ENCODE measurements at places on chromosomes 4 and X. TPM values are rescaled to one million over a fixed set of nuclear protein-coding genes. Genes with fewer than 3 reads are reported as not detected.

Gene GABRG1
- total RNA-seq = not detected

Gene NPFFR2
- not detected for total RNA-seq

Gene INPP4B
- total RNA-seq = 31.4 TPM

DNA sequence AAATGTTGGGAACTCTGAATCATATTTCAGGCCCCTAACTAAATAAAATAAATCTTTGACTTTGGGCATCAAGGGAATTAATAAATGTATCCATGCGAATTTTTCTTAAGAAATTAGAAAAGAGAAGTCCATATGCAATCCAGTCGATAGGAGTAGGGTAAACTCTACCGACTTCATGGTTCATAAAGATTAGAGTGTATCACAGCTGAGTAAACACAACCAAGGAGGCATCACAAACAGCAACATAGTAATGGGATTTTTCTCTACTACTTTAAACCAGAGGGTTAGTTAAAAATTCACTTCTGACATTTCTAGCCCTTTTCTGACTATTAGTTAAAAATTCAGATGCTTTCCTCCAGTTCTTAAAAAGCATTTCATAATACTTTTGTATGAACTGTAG, 19.9 kb downstream of the SEPTIN11 start:
- no peak overlapping the region for H3K27ac ChIP-seq
- no peaks in the 10 kb centered on the region for H3K27me3 ChIP-seq
- DNase-seq = no peak
- H3K4me1 ChIP-seq = no peaks in the 10 kb centered on the region
- H3K4me3 ChIP-seq = no peak overlapping the region

DNA sequence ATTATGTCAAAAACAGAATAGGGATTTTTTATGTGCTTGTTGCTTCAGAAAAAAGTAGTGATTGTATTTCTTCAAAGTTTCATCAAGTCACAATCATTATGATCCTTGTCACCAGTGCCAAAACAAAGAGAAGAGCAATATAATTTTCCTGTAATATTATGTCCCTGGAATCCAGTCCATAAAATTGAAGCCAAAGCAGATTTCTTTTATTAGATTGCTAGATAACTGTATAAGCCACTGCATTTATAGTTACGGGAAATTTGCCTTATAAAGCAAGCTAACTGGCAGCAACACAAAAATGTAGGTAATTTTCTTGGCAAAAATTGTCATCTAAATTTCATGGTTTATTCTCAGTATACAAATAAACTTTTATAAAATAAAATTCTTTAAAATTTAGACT, 296.1 kb upstream of the ANKRD50 start:
- no peaks in the 10 kb centered on the region for H3K36me3 ChIP-seq
- no peak for DNase-seq
- no peaks in the 10 kb centered on the region for H3K4me1 ChIP-seq
- no peaks in the 10 kb centered on the region for H3K27me3 ChIP-seq
- no peak overlapping the region for H3K27ac ChIP-seq

DNA sequence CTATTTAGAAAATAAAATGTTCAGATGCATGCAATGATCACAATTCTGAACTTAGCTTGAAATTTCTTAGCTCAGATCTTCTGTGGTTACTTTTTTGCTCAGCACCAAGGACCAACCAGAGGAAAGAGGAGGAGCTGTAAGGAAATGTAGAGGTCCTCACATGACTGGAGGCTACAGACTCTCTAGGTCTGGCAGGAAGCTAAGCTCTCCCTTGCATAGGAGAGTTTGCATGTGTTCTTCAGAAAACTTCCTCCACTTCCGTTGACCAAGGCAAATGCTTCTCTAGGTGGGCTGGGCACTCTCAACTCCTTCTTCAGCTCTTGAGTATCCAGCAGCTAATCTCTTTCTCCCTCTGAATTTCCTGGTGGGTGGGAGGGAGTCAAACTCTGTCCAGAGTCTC, 119.6 kb downstream of the BTC start:
- DNase-seq = no peak
- H3K4me1 ChIP-seq = no peaks in the 10 kb centered on the region
- no peak overlapping the region for H3K27ac ChIP-seq
- no peak overlapping the region for H3K4me3 ChIP-seq

DNA sequence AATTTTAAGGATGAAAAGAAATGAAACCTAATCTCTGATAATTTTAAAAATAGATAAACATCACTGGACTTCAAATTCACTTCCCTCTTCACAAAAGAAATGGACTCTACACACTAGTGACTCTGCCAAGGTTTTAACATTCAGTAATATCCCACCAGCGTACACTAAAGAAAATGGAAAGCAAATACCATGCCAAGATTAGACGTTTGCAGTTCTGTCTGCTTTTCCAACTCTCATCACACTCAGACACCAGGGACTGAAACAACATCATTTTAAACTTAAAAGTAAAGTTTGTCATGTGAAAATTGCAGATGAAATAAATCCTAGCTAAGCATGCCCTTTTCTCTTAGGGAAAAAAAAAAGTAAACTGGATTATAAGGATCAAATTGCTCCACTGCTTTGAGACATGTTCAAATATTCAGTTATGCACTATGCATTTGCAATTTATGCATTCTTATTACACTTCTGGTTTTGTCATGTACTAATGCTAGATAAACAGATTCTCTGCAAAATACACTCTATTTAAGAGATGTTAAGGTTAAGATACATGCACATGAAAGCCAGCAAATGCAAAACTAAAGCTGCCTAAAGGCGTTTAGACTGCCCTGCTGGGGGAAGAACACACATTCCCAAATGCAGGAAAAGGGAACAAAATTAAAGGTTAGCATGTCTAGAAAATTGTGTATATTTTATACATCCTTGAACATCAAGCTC, 534.4 kb upstream of the EPHA5 start:
- no peaks in the 10 kb centered on the region for H3K4me1 ChIP-seq
- no peaks in the 10 kb centered on the region for H3K36me3 ChIP-seq
- no peak for DNase-seq

DNA sequence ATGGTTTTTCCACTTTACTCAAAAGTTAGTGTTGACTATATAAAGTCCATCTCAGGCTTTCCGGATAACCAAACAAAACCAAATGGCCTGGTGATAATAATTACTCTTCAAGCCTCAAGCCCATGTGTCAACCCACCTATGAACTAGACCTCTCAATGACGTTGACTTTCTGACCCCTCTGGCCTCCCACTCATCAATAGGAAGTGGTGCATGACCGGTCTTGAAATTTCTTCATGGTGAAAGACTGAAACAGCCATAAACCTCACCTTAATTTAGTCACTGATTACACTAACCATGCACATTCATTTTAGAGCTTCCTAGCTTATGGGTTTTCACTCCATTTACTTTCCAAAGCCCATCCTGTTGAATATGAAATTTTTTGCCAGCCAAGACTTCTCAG, 276.0 kb downstream of the KLHL13 start:
- no peak for DNase-seq
- no peaks in the 10 kb centered on the region for H3K36me3 ChIP-seq
- no peak overlapping the region for H3K27ac ChIP-seq
- no peak overlapping the region for H3K4me3 ChIP-seq

Gene BGN
- total RNA-seq = 13.0 TPM

Gene SOX3
- not detected for total RNA-seq

DNA sequence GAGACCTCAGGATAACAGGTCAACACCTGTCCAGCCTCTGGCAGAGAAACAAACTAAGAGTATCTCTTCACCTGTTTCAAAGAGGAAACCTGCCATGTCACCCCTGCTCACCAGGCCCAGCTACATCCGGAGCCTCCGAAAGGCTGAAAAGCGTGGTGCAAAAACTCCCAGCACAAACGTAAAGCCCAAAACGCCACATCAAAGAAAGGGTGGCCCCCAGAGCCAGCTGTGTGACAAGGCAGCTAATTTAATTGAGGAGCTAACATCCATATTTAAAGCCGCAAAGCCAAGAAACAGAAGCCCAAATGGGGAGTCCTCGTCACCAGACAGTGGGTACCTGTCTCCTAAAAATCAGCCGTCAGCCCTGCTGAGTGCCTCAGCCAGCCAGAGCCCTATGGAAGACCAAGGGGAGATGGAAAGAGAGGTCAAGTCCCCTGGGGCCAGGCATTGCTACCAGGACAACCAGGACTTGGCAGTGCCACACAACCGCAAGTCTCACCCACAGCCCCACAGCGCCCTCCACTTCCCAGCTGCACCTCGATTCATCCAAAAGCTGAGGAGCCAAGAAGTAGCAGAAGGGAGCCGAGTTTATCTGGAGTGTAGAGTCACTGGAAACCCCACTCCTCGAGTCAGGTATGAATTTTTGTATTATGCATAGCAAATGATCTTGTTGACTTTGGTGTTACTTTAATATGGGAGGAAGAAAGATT, 15.1 kb downstream of the PALLD start:
- no peak for DNase-seq
- H3K4me3 ChIP-seq = no peak overlapping the region
- H3K27me3 ChIP-seq = no peaks in the 10 kb centered on the region

Gene IL3RA
- total RNA-seq = 62.3 TPM

Gene SMR3A
- total RNA-seq = not detected

DNA sequence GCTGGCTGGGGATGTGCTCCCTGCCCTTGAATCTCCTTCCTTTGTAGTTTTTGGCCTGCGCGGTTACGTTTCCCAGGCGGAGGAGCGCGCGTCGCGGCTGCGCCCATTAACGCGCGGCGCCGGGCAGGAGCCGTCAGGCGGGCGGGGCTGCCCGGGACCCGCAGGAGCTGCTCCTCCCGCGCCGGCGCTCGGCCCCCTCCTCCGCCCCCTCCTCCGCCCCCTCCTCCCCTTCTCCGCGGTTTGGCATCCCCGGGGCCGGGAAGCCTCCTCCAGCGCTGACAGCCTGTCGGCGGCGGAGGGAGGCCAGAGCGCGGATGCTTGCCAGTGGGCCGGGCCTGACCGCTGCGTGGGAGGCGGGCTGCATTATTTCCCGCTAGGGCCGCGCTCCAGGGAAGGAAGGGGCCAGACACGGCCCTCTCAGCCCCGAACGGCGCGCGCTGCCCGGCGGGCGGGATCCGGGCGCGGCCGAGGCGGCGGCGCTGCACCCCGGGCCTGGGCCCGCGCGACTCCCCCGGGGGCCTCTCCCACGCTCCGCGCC, at the start of gene DCLK2:
TSS of gene DCLK2 (plus strand) at position 405 of the 538 bp plus-strand sequence. CDS start 583 bp downstream, outside the sequence.
- DNase-seq = peak; percentile 35
- H3K4me3 ChIP-seq = peak within 1 kb of the TSS; percentile 81
- H3K4me1 ChIP-seq = peaks cover 35% of the 10 kb centered on the region
- H3K27ac ChIP-seq = peak within 1 kb of the TSS; percentile 61
- no peaks in the 10 kb centered on the region for H3K36me3 ChIP-seq
